Retina (tissue), 1 donor: ENCODE measurements at places on chromosomes 4 and X.

GRCh38 chrX:20980426-20980825 is 393.8 kb upstream of the CNKSR2 start:
- no peak for DNase-seq

DNA sequence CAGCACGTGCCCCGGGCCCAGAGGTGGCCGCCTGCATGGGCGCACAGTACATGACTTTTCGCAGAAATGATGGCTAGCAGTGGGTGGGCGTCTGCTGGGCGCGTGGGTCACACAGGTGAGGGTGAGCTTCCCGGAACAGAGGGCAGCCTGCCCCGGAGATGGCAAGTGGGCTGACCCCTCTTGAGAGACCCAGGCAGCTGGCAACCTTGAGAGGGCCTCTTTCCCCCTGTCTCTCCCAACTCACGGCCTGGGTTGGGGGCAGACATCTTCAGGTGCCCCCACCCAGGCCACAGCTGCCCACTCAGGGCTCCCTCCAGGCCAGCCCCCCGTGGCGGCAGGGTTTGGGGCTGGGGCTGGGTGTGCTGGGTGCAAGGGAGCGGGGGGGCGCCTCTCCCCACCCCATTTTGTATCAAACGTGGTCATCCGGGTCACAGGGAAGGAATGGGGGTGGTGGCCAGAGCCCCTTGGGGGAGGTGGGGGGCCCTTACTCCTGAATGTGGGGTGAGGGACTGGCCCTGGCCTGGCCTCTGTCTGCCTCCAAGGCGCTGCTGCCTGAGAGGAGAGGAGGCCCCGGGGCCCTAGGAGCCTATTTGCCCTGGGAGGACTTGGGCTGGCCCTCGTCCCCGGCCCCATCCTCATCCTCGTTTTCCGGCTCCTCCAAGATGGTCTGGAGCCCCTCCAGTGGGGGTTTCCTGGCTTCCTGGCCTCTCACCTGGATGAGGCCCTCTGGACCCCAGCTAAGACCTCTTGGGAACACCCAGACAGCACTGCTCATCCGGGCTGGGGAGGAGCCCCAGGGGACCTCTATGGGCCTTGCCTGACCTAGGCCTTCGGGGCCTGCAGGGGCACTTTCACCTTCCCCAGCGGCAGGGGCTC is 4.6 kb downstream of the PNMA6E start:
- DNase-seq: no peak

GRCh38 chrX:154354013-154354412 is 20.4 kb downstream of the FLNA start:
- DNase-seq: no peak

GRCh38 chr4:14583752-14584151 is 418.5 kb upstream of the CPEB2 start:
- DNase-seq: no peak

- no peak for DNase-seq
Measured at GRCh38 chrX:154429711-154430110, 1.2 kb downstream of the ATP6AP1 start.

DNA sequence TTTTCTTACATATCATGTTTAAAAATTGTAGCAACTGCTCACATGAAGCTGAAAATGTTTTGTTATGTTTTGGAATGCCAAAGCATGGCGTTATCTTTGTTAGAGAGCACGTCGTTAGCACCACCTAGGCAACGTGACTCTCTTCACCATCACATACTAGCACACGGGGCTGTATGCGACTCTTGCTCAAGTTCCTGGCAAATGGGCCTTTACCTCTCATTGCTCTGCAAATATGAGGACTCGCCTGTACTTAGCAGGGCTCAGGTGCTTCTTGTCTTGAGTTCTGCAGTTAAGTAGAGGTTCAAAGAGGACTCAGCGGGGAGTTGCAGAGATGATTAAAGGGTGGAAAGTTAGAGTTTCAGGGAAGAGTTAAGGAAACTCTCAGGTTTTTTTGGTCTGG is 59.4 kb downstream of the CLCN4 start:
- no peak for DNase-seq

DNA sequence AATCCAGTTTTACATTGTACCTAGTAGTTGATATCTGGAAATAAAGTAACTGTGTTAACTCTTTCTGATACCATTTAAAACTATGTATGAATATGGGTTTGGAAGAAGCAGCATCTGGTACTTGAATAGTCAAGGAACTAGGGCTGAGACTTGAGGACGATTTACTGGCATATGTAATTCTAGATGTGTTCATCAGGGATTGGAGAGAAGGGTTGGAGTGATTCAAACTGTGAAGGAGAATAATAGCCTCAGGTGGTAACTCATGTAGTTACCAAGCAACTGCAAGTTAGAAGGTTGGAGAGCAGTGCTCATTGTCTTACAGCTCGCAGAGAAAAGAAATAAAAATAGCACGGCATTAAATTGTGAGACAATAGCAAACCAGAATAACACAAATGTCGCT is 29.5 kb upstream of the TXLNG start:
- DNase-seq: no peak

DNA sequence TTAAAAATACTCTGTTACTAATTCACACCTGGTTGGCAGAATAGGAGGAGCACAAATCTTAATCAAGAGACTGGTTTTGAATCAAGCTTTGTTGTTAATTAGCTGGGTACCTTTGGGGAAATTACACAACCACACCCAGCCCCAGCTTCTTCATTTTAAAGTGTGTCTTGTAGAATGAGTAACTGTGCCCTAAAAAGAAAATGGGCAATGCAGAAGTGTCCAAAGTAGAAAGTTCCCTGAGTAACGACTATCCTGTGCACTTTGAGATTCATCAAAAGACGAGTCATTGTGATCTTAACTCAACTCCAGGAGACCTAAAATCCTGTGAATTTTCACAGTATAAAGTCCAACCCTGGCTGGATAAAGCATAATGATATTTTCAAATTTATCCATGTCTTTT is 792.3 kb upstream of the HS3ST1 start:
- no peak for DNase-seq

- DNase-seq: no peak
Measured at GRCh38 chrX:129961180-129962083, 21.0 kb upstream of the BCORL1 start.

- DNase-seq: no peak
Measured at GRCh38 chr4:183517781-183518180, 12.9 kb downstream of the ING2 start.

DNA sequence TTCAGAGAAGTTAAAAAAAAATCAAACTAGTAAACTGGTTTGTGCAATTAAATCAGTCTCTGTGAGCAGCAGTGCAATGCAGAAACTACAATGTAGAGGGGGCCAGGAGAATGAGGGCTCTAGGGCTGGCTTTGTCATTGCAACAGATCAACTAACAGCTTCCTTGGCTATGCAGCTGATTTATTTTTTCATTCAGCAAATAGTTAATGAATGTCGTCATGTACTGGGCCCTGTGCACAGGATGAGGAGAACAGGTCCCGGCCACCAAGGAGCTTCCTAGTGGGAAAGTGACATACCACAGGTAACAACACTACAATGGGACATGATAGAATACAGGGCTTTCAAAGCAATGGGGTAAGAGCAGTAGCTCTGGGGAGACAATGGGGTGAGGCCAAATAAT is 190.1 kb downstream of the NSUN7 start:
- no peak for DNase-seq

DNA sequence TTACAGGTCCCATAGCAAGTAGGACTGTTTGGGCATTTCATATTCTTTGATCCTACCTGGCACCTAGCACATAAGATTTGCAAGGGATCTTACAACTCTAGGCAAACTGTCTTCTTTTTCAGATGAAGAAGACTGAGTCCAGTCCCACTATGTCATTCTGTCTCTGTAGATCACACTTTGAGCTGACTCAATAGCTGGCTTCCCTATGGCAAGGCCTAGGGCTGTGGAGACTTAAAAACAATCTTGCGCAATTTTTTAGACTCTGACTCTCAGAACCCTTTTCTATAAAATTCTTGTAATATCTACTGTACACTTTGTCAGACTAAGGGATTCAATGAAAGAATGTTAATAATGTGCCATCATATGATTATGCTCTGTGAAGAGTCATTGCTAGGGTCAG is 26.7 kb downstream of the OTC start:
- no peak for DNase-seq

DNA sequence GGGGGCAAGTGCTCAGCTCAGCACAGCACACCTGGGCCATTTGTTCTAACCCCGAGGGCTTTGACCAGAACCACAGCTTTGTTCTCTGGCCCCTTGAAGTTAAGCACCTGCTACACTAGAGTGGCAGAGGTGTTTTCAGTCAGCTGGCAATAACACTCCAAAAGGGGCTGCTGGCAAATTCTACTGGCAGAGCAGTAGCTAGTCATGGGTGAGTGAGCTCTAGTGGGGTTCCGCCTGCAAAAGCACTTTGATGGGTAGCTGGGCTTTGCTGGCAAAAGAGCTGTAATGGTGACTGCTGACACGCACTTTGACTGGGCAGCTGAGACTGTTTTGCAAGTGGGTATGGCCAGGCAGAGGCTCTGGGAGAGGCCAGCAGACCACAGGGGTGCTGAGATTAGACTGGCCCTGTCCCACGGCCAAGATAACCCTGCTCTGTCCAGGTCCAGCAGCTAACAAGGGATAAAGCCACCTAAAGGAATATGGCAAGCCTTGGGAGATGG is 65.2 kb upstream of the TENT5D start:
- no peak for DNase-seq

- no peak for DNase-seq
Measured at GRCh38 chr4:15794905-15795304, 16.8 kb downstream of the CD38 start.

DNA sequence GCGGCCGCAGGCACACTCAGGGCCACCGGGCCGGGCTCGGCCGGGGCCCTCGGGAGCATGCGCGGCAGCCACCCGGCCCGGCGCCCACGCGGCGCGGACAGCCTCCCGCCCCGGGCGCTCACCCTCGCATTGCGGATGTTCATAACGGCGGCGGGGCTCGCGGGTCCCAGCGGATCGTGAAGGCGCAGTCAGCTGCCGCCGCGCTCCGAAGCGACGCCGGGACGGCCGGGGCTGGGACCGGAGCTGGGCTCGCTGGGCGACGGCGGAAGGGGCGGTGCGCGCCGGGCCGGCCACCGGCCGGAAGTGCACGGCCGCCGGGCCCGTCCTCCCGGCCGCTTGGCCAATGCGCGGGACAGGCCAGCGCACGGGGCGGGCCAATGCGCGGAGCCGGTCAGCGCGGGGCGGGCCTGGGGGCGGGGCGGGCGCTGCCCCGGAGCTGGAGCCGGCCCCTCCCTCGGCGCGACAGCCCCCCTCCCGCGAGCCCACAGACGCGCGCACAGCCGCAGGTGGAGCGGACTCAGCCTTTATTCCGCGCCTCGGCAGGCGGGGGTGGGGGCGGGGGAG is at the start of gene NAA10:
Gene NAA10 (minus strand): TSS at position 276 of the 564 bp plus-strand sequence. CDS start 133 bp downstream, at position 143.
- DNase-seq: peak; percentile 50

DNA sequence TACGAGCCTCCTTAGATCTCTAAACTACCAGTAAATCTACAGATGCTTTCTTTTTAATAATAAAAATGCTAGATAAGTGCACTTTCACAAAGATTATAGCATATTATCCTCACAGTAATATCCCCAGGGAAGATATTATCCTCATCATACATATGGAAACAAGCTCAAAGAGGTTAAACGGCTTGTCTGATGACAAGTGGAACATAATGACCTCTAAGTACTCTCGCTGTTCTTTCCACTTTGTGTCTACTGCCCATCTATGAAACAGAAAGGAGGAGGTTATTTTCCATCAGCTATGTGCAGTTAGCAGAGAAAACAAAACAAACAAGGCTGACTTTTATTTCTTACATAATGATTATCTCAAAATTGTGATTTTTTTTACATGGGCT is 42.8 kb upstream of the PRDM8 start:
- DNase-seq: no peak

- DNase-seq: no peak
Measured at GRCh38 chrX:40105835-40106675, 8.3 kb upstream of the BCOR start.

GRCh38 chr4:189988877-189989431 is 38.1 kb downstream of the FRG2 start:
- no peak for DNase-seq

- peak; percentile 9 for DNase-seq
Measured at GRCh38 chr4:18242919-18243693, 221.6 kb upstream of the LCORL start.

DNA sequence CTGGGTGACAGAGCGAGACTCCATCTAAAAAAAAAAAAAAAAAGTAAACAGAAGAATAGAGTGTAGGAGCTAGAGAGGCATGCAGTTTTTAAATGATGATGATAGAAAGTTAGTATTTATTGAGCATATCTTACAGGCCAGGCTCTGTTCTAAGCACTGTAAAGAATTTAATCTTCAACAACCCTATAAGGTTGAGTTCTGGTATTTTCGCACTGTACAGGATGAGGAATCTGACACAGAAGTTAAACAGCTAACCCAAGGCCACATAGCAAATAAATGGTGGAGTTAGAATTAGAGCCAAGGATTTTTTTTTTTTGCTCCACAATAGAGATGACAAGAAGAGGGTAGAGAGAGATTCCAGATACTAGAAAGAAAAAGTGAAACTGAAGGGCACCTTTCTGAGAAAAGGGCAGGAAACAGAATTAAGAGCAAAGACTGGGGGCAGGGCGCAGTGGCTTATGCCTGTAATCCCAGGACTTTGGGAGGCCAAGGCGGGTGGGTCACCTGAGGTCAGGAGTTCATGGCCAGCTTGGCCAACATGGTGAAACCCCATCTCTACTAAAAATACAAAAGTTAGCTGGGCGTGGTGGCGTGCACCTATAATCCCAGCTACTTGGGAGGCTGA is 56.1 kb downstream of the KLHL5 start:
- no peak for DNase-seq

- DNase-seq: no peak
Measured at GRCh38 chr4:101230801-101231426, 116.4 kb downstream of the PPP3CA start.

- DNase-seq: no peak
Measured at GRCh38 chr4:25884031-25884782, 21.4 kb upstream of the SEL1L3 start.

- no peak for DNase-seq
Measured at GRCh38 chr4:3253808-3254207, 4.8 kb downstream of the MSANTD1 start.

DNA sequence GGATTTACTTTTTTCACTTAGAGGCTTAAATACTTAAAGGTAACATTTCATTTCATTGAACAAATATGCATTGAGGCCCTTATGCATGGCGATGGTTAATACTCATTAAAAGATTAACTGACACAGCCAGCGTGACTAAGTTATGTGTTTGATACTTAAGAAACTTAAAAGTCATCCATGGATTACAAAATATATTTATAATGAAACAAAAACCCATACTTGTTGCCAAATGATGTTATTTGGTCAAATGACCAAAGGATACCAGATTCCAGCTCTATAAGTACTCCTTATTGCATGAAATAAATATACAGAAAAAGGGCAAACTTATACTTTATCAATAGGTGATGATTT is 26.7 kb downstream of the ZNF330 start:
- no peak for DNase-seq

GRCh38 chr4:128684016-128684415 is 125.5 kb upstream of the JADE1 start:
- no peak for DNase-seq

- DNase-seq: no peak
Measured at GRCh38 chrX:150982235-150982787, 824 bp upstream of the HMGB3 start.
